CD4-positive, alpha-beta memory T cell (primary cell): ENCODE measurements at places on chromosomes 5 and 9. TPM values are rescaled to one million over a fixed set of nuclear protein-coding genes. Genes with fewer than 3 reads are reported as not detected.

DNA sequence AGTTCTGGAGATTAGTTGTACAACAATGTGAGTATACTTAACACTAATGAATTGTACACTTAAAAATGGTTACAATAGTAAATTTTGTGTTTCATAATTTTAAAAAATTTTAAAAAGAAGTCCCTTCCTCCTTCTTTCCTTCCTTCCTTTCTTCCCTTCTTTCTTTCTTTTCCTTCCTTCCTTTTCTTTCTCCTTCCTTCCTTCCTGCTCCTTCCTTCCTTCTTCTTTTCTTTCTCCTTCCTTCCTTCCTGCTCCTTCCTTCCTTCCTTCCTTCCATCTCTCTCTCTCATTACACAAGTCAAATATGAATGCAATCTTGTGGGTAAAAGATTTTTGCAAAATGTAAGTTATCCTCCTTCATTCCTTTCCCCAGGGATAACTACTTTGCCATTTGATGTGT lies 97.1 kb upstream of the TBCA start:
- H3K4me3 ChIP-seq, result no peak overlapping the region
- H3K4me1 ChIP-seq, result no peaks in the 10 kb centered on the region
- H3K27ac ChIP-seq, result no peak overlapping the region
- no peak for DNase-seq

GRCh38 chr5:90803381-90803780 lies 244.8 kb downstream of the ADGRV1 start:
- no peak overlapping the region for H3K27ac ChIP-seq
- H3K4me1 ChIP-seq, result no peaks in the 10 kb centered on the region
- DNase-seq, result no peak

GRCh38 chr9:97969014-97969413 lies 14.1 kb upstream of the ANP32B start:
- no peak overlapping the region for H3K27ac ChIP-seq
- DNase-seq, result no peak
- no peaks in the 10 kb centered on the region for H3K27me3 ChIP-seq
- no peak overlapping the region for H3K4me3 ChIP-seq

DNA sequence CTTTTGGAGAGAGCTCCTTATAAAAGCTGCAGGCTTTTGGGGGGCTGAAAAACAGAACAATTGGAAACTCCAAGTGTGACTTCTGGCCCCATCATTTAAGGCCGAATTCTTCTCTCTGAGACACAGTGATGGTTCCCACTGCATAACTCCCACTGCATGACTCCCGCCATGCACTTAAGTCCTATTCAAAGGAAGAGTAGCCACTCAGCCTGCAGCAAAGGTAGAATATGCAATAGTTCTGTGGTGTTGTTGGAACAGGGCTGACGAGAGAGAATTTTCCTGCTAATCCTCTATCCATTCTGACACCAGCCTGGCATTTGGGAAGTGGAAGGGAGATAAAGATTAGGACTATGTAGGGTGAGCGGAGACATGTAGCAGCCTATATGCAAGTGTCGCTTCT lies 185.6 kb upstream of the ZNF462 start:
- no peaks in the 10 kb centered on the region for H3K27me3 ChIP-seq
- no peaks in the 10 kb centered on the region for H3K4me1 ChIP-seq
- H3K36me3 ChIP-seq, result no peaks in the 10 kb centered on the region
- no peak overlapping the region for H3K27ac ChIP-seq
- DNase-seq, result peak; percentile 31

GRCh38 chr9:34079181-34079580 lies 30.5 kb upstream of the UBAP2 start:
- no peak overlapping the region for H3K27ac ChIP-seq
- H3K36me3 ChIP-seq, result no peaks in the 10 kb centered on the region
- no peak for DNase-seq
- no peaks in the 10 kb centered on the region for H3K4me1 ChIP-seq
- H3K4me3 ChIP-seq, result no peak overlapping the region

DNA sequence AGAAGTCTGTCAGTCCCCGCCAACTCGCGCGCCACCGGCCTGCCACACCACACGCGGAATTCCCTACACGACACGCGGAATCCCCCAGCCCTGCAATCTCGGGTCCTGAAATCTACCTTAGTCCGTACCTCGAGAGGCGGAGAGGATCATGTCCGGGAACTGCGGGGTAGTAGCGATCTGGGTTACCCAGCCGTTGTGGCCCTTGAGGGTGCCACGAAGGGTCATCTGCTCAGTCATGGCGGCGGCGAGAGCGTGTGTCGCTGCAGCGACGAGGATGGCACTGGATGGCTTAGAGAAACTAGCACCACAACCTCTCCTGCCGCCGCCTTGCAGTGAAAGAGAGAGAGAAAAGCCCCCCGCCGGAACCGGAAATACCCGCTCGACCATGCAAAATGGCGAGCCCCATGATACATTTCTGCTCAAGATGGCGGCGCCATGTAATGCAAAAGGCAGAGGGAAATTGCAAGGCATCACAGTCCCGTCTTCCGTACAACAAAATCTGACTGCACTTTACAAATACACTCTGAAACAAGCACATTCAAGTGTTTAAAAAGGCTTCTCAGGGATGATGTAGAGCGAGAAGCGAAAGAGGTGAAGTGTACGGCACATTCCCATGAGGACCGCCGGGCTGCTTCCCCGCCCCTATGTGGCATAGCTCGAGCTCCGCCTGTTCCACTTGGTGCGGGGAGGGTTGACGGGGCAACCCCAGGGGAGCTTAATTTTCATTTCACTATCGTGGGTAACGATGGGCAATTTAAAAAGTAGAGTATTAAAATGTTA lies at the start of gene RACK1:
Gene RACK1, minus strand, starts transcription at position 343 of the 780 bp plus-strand sequence. Its CDS starts 106 bp downstream, at position 237.
- peak; percentile 90 for DNase-seq
- peak within 1 kb of the TSS; percentile 98 for H3K4me3 ChIP-seq
- H3K27ac ChIP-seq, result peak within 1 kb of the TSS; percentile 96
- H3K27me3 ChIP-seq, result no peaks in the 10 kb centered on the region

GRCh38 chr5:39187831-39188731 lies 31.3 kb downstream of the FYB1 start:
- no peaks in the 10 kb centered on the region for H3K36me3 ChIP-seq
- peak overlapping the region; percentile 9 for H3K4me3 ChIP-seq
- H3K27ac ChIP-seq, result peak overlapping the region; percentile 59
- DNase-seq, result peak; percentile 58
- peaks cover 98% of the 10 kb centered on the region for H3K4me1 ChIP-seq

GRCh38 chr5:83306572-83307241 lies 164.8 kb upstream of the VCAN start:
- no peaks in the 10 kb centered on the region for H3K36me3 ChIP-seq
- no peaks in the 10 kb centered on the region for H3K27me3 ChIP-seq
- peak; percentile 28 for DNase-seq
- no peaks in the 10 kb centered on the region for H3K4me1 ChIP-seq

The G3BP1 gene
- total RNA-seq, result 193 TPM

The SNCAIP gene
- total RNA-seq, result not detected

The ANKRD34B gene
- not detected for total RNA-seq

The RNF44 gene
- 262 TPM for total RNA-seq

The PDZD2 gene
- 1.1 TPM for total RNA-seq
